PC-9 (cell line): ENCODE measurements at places on chromosomes 4 and X.

GRCh38 chrX:71458866-71459265 lies 74.0 kb upstream of the OGT start:
- DNase-seq: no peak

DNA sequence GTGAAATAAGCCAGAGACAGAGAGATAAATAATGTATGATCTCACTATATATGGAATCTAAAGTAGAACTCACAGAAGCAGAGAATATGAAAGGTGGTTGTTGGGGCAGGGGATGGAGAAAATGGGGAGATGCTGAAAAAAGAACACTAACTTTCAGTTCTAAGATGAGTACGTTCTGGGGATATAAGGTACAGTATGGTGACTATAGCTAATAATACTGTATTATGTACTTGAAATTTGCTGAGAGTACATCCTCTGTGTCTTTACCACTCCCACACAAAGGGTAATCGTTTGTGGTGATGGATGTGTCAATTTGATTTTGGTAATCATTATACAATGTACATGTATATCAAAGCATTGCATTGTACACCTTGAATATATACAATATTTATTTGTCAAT lies 6.6 kb downstream of the FBXL5 start:
- no peak for DNase-seq

GRCh38 chr4:3729188-3729881 lies 36.9 kb upstream of the ADRA2C start:
- no peak for DNase-seq

GRCh38 chr4:37682701-37683401 lies 3.3 kb downstream of the RELL1 start:
- no peak for DNase-seq

- DNase-seq: no peak
Observed at GRCh38 chrX:9953396-9953795, 13.8 kb upstream of the CLDN34 start.

GRCh38 chrX:30615229-30615628 lies 37.7 kb upstream of the TASL start:
- no peak for DNase-seq

- DNase-seq: no peak
Observed at GRCh38 chr4:113302051-113302450, 252.6 kb downstream of the ANK2 start.

DNA sequence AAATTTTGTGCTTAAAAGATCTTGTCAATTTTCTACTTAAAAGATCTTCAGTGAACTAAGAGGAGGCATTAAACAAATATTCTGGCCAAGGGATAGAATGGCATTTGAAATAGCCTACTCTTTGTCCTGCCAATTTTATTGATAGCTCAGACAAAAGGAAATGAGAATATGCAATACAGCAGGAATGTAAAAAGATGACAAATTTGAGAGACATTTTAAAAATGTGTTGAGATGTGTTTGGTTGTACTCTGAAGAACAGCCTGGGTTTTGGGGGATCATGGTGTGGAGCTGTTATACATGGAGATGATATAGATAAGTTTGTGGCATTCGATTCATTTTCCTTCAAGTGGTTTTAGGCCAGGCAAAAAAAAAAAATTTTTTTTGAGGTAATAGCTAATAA lies 11.6 kb upstream of the MAD2L1 start:
- DNase-seq: no peak

GRCh38 chr4:93203708-93204107 lies 624.8 kb upstream of the ATOH1 start:
- no peak for DNase-seq
